Right renal cortex interstitium (tissue), 3 donors: ENCODE measurements at places on chromosomes 12 and 14. TPM values are rescaled to one million over a fixed set of nuclear protein-coding genes. Genes with fewer than 3 reads are reported as not detected.

The PPFIA2 gene
- 4.6 TPM for polyA plus RNA-seq

The LGR5 gene
- polyA plus RNA-seq = 20.7 TPM

The IRAK3 gene
- polyA plus RNA-seq = 3.3 TPM

The PSMB11 gene
- polyA plus RNA-seq = not detected

The CAPZA3 gene
- polyA plus RNA-seq = 0.33 TPM

The KMT2D gene
- 43.8 TPM for polyA plus RNA-seq

The LRRC43 gene
- 4.5 TPM for polyA plus RNA-seq

The ZNF10 gene
- 20.9 TPM for polyA plus RNA-seq

The CEBPE gene
- polyA plus RNA-seq = 0.21 TPM

The KRT78 gene
- polyA plus RNA-seq = not detected

The GIT2 gene
- polyA plus RNA-seq = 30.7 TPM

The SCN8A gene
- polyA plus RNA-seq = 1.8 TPM

The LRTM2 gene
- polyA plus RNA-seq = 0.33 TPM

The TROAP gene
- 17.6 TPM for polyA plus RNA-seq

The TOMM20L gene
- 1.1 TPM for polyA plus RNA-seq

The SUPT16H gene
- 160 TPM for polyA plus RNA-seq

The EIF2S3B gene
- polyA plus RNA-seq = 8.7 TPM

The HRK gene
- polyA plus RNA-seq = 0.25 TPM

The IFI27L1 gene
- 22.9 TPM for polyA plus RNA-seq

The ITGB7 gene
- polyA plus RNA-seq = 0.88 TPM

The SRSF5 gene
- polyA plus RNA-seq = 538 TPM

The SLC25A47 gene
- not detected for polyA plus RNA-seq

The CLEC1B gene
- polyA plus RNA-seq = 2.9 TPM

The DDN gene
- polyA plus RNA-seq = 85.9 TPM

The OLR1 gene
- 1.2 TPM for polyA plus RNA-seq

The EAPP gene
- 82.9 TPM for polyA plus RNA-seq

The KRT77 gene
- polyA plus RNA-seq = not detected

The MYH6 gene
- polyA plus RNA-seq = 0.19 TPM

The NGB gene
- not detected for polyA plus RNA-seq

The GNG2 gene
- 78.3 TPM for polyA plus RNA-seq

The PLEK2 gene
- polyA plus RNA-seq = 1.9 TPM

The FAM222A gene
- 6.4 TPM for polyA plus RNA-seq
